ENCODE measurements at places on chromosomes 6 and 20.

DNA sequence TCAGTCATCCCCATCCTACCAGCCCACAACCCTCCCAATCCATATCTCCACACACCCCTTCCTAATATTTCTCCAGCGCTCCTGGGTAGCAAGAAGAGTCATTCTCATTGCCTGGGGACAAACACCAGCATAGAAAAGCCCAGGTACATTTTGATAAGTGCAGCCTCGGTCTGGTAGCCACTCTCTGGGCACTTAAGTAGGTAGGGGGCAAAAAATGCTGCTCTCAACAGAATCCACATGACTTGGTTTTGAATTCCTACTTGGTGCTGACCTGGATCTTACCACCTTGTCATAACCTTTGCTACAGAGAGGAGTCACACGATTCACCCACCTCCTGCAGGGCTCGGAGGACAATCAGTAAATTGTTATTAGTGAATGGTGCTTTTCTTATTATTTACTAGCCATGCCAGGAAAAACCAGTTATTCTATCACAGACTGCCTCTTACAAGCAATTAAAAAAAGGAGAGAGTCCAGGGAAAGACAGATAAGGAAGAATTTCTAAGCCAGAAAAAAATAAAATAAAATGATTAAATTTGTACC is 249.1 kb downstream of the LY86 start:
- DNase-seq = no peak

GRCh38 chr6:123802697-123803503 is 765 bp upstream of the NKAIN2 start:
- peak; percentile 69 for DNase-seq

- DNase-seq = no peak
Observed at GRCh38 chr6:116218866-116219265, 35.0 kb downstream of the TSPYL4 start.

GRCh38 chr6:47028835-47029360 is 13.2 kb downstream of the ADGRF1 start:
- no peak for DNase-seq

DNA sequence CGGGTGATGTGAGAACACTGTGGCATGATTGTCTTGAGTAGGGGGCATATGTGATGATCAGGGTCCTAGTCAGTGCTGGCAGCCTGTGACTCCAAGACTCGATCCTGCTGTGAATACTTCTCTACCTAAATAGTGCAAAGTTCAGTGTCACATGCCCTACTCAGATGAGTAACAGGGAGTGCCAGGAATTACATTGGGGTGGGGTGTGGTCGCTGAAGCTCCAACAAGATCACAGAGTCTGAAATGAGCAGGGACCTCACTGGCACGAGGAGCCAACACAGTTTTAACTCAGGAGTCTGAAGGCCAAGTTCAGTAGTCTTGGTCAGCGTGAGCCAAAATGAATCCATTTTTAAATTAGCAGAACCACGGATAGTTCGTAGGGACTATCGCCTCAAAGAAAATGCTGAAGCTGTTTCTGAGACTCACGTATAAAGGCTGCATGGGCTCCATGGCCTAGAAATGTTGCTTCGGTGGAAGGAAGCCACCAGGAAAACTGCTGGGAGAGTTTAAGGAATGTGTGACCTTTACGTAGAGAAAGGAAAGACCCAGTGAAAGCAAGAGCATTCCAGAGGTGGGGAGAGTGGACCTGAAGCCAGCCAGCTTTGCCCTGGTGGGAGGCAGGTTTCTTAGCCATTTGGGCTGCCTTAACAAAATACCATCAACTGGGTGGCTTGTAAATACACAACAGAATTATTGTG is 72.2 kb downstream of the RPP40 start:
- no peak for DNase-seq

DNA sequence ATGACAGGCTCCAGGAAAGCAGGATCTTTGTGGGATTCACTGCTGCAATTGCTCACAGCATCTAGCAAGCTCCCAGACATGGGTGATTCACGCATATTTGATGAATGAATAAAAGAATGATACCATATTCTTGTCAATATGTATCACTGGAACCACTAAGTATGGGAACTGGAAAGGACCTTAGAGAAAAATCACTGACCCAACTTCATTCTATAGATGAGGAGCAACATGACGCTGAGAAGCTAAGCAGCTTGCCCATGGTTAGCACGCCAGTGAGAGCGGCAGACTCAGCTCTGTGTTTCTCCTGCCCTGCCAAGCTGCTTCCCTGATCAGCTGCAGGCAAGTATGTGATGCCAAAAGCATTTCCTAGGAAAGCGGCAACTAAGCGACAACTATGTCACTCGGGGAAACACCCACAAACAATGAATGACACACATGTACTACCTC is 66.8 kb downstream of the PPP1R3G start:
- no peak for DNase-seq

DNA sequence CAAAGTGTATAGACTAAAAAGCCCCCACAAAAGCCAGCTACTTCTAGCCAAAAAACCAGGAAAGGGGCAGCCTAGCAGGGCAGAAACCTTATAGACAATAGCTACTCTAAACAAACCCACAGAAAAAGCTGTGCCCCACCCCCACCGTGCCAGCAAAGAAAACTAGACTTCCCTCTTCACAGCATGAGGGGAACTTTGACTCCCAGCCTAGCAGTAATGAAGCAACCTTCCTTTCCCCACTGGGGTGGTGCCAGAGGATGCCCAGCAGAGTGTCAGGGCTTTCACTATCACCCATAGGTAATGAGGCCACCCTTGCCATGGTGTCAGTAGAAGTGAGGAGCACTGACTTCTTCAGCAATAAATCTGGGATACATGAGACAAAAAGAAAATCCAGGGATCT is 99.0 kb upstream of the LGSN start:
- peak; percentile 69 for DNase-seq

GRCh38 chr6:161003336-161003735 is 11.8 kb downstream of the MAP3K4 start:
- DNase-seq = no peak

DNA sequence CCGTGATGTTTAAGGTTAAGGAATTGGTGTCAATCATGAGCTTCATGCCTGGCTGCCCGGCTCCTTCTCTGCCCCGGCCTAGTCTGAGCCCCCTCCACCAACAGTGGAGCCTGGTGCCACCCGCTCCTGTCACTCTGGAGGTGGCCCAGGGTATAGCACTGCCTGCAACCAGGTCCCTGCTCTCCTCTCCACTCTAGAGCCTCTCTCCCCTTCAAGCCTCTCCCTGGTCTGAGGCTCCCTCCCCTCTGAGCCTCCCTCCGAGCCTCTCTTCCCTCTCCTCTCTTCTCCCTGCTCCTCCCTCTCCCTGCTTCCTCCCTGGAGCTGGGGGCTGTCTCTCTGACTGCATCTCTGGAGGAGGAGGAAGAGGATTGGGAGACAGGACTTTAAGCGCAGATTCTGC is 31.3 kb upstream of the MRGBP start:
- no peak for DNase-seq

DNA sequence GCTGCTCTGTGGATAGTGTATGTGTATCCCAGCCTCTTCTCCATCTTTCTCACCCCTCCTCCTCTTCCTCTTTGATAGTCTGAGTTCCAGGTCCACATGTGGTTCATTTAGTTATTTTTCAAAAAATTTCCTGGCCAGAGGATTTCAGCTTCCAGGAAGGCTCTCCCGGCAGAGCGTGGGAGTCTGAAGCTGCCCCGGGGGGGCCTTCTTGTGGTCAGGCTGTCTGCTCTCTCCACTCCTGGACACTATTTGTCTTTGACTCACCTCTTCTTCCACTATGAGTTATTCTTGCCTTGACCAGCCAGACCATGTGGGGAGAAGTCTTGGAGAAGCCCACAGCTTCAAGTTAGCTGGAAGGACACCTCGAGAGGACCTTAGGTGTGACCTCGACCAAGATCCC is 258.8 kb downstream of the CDC5L start:
- no peak for DNase-seq

GRCh38 chr6:44071670-44072451 is 55.4 kb downstream of the MRPL14 start:
- no peak for DNase-seq

- DNase-seq = no peak
Observed at GRCh38 chr20:43725666-43726065, 1.1 kb downstream of the GTSF1L start.

- DNase-seq = no peak
Observed at GRCh38 chr20:61668771-61669503, 396.7 kb downstream of the TAF4 start.

DNA sequence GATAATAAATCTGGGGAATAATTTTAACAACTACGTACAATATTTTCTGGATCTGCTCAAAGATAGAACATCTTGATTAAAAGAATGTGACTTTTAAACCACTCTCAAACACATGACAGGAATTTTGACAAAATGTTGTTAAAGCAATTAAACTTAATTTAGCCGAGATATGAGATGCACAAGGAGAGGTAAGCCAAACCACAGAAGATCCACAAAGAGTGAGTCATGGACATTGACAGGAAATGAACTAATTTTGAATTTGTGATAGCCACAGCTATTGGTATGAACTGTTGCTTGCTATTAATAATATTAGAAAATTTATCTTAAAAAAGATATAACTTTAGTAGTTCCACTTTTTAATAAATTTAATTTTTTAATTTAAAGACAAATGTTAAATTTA is 27.8 kb upstream of the VGLL2 start:
- no peak for DNase-seq

DNA sequence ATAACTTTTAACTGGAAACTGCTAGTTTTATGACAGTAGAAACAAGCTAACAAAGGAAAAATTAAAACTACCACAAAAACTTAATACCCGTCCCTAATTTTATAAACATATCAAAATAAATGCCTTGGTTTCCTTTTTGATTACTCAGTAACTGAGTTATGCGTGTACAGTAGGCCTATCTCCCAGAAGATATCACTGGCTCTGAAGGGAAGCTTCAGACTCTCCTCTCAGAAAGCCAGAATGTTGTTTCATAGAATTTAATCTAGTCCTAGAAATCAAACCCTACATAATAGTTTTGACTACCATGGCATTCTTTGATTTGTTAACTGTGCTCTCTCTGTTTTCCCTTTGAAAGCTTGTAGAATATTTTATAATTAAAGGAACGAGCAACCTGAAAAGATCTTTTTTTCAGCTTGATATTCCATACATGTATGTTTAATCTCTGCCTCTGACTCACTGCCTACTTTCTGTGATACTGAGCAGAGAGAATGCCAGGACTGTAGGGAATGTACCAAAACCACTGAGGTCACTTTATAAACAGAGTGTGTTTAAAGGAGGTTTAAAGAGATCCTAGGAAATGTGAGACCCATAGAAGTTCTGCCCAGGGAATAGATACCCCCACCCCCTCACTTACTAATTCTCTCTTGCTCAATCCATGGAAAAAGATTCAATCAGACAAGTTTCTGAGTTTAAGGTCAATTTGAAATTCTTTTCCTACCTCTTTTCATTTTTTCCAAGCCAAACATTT is 311.5 kb downstream of the HDGFL1 start:
- no peak for DNase-seq

DNA sequence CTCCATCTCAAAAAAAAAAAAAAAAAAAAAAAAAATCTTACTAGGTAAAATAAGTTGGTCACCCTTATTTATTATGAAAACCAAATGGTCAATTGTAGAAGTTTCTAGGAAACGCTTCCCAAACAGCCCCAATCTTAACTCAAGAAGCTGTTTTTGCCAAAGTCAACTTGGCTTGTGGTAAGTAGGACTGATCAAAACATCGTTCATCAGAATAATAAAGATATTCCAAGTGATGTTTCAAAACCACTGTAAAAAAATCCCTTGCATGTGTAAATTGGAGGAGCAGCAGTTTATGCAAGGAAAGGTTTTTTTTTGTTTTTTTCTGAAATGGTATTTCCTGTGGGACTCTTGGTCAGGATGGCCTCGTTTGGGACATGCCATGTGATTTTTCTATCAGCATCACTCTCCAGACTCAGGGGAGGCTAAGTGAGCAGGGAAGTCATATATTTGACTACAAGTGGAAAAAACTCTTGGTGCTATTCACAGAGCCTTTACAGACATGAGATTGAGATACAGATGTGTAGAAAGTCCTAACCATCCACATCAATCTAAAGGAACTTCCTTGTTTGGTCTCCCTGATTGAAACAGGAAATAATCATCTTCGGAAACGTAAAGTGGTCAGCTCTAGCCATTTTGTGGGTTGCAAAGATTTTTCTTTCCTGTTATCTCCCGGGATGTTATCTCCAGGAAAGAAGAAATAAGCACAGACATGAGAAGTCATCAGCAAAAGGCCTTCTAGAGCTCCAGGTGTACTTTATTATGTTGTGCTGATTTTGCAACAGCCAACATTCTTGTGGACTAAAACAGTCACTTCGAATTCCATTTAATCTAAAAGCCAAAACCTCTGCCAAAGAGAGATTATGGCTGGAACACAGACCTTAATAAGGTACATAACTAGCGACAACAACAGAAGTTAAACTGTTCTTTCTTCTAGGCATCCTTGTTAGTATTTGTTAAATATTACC is 177.8 kb downstream of the EDN1 start:
- DNase-seq = no peak

GRCh38 chr20:12963416-12963815 is 45.4 kb upstream of the SPTLC3 start:
- no peak for DNase-seq

DNA sequence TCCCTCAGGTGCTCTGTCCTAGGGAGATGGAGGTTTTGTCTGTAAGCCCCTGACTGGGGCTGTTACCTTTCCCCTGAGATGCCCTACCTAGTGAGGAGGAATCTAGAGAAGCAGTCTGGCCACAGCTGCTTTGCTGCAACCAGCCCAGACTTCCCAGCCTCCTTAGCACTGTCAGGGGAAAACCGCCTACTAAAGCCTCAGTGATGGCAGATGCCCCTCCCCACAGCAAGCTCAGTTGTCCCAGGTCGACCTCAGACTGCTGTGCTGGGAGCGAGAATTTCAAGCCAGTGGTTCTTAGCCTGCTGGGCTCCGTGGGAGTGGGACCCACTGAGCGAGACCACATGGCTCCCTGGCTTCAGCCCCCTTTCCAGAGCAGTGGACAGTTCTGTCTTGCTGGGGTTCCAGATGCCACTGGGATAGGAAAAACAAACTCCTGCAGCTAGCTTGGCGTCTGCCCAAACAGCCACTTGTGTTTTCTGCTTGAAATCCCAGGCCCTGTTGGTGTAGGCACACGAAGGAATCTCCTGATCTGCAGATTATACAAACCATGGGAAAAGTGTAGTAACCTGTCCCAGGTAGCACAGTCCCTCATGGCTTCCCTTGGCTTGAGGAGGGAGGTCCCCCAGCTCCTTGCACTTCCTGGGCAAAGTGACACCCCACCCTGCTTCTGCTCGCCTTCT is 146.4 kb upstream of the PROKR2 start:
- DNase-seq = no peak

GRCh38 chr6:128370072-128370471 is 150.3 kb downstream of the PTPRK start:
- no peak for DNase-seq

DNA sequence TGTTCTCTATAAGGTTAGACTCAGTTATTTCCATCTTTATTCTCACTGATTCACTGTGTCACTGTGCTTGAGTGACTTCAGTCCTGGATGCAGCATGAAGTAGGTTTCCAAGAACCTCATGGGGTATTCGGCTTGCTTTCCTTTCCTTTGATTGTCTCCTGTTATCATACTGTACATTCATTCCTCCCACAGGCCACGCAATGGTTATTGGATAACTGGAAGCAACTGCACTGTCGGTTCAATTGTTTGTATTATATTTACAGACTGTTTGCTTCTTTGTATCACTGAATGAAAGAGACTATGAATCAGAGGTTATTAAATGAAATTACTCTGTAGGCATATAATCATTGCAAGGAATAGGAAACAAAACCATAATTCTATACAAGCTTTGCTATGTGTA is 129.4 kb downstream of the MAP7 start:
- DNase-seq = no peak

- DNase-seq = no peak
Observed at GRCh38 chr20:53079261-53079691, 107.1 kb downstream of the TSHZ2 start.
